ENCODE measurements at places on chromosomes 4 and X.

DNA sequence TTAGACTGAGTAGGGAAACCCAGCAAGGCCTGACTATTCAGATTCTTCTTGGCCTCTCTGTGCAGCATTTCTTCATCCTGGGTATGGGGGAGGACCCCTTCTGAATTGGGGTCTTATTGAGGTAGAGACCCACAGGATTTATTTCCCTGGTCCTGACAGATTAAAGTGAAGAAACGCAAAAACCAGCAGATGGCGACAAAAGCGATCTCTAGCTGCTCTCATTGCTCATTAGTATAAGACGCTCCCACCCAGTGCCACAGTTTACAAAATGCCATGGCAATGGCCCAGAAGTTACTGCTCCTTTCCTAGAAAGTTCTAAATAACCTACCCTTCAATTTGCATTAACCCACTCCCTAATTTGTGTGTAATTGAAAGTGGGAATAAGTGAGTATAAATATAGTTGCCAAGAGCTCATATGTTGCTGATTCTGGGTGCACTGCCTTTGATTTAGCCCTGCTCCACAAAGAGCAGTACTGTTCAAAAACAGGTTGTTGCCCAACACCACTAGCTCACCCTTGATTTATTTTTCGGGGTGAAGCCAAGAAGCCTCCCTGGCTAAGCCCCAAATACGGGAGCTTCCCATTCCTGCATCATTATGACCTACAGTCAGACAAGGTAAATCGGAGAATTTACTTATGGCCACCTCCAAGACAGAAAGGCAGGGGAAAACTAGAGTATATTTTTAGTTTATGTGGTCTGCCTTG, 3.7 kb upstream of the BEX4 start:
- DNase-seq: peak; percentile 60

GRCh38 chr4:6492027-6492590, 19.7 kb upstream of the PPP2R2C start:
- no peak for DNase-seq

DNA sequence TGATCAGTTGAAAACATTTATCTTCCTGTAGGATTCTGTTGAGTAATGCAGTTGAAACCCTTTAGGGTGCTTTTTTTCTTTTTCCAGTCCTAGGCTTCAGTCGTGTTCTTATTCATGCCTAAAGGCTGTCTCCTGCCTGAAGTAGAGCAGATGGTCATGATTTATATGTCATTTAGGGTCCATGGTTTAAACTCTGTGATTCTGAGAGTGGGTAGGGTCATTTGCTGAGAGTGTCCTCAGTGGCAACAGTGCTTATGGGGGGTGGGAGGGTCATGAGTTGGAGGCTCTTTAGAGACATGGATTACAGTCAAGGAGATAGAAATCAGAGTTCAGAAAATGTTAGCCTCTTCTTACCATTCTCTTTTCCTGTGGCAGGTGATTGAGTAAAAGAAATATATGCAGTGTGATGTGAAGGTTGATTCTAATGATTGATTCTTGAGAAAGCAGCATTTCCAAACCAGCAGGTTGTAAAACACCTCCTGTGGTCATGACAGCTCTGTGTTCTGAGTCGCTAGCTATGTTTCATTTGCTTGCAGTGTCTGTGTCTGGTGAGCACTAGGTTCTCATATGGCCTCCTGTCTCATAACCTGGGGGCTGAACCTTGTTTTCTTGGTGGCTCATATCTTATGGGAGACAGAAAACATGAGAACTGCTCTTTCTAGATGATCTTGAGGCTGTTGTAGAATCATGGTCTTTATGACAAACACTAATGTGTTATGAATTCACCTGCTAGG, 60.4 kb downstream of the JADE1 start:
- no peak for DNase-seq

- no peak for DNase-seq
Measured at GRCh38 chr4:7705593-7705992, 234.1 kb downstream of the AFAP1 start.

- DNase-seq: no peak
Measured at GRCh38 chr4:77852892-77853495, 9.6 kb upstream of the MRPL1 start.

DNA sequence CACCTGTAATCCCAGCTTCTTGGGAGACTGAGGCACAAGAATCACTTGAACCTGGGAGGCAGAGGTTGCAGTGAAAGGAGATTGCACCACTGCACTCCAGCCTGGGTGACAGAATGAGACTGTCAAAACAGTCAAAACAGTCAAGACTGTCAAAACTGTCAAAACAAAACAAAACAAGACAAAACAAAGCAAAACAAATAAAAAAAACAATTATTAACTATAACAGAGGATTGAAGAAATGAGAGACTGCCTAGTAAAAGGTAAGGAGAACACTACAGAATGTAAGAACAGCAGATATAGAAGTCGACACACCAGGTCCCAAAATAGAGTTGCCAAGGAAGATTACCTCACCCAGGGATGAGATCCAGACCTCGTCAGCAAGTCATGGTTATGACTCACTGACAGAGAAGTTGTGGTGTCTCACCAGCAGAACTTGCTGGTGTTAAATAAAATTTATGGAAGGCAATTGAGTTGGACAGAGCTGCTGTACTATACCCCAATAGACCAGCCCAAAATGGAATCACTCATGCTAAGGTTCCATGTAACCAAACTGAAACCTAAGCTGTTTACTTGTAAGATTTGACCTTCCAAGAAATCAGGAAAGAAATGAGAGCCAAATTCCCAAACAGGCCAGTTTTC, 32.1 kb upstream of the GK start:
- DNase-seq: no peak

GRCh38 chr4:112884406-112884805, 165.0 kb upstream of the ANK2 start:
- no peak for DNase-seq

DNA sequence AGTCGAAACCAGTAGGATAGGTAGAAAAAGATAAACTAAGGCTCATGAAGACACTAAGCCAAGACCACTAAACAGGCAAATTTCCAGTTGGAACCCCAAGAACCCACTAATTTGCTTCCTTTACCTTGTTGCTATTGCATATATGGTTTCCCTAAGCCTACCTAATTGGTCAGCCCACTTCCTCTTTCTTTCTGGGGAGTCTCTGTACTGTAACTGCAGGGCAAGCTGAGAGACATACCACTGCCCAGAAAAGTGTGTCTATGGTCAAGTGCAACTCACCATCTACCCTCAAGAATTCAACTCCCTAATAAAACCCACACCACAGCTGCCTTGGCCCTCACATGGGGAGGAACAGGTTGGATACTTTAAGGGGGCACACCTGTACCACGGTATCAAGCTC, 28.6 kb downstream of the IDS start:
- no peak for DNase-seq

DNA sequence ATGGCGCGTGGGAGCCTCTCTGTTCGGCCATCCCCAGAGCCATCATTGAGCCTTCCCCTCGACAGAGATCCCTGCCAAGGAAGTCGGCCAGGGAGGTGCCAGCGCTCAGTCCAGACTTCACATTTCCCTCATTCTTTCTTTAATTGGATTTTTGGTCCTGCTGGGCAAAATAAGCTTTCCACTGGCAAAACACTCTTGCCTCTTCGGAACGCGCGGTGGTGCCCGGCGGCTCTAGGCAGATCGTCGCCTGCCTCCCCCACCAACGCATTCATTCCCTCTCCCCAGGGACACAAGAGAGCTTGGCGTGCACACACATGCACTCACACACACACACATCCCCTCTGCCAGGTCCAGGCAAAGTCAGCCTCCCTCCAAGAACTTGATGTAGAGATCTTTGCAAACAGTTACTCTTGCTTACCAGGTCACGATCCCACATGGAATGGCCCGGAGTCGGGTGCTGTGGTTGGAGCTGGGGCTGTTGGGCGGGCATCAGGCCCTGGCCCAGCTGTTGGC, 257.1 kb downstream of the BCOR start:
- DNase-seq: no peak

DNA sequence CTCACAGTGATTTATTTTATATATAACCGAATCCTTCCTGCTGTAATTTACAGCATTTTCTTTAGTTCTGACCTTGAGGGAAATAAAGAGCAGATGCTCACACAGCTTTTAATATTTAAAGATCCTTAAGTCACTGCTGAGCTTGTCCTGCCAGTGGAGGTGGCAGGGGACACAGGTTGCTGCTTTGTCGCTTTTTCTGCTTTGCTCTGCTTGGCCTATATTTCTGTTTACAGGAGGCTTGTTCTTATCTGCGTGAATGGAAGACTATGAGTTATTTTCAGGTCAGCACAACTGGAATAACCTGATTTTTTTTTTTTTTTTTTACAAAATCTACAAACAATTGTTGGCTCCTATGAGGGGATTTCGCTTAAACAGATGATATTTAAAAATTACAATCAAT, 2.3 kb downstream of the TXK start:
- no peak for DNase-seq
